ENCODE measurements at places on chromosomes 16 and 17.

DNA sequence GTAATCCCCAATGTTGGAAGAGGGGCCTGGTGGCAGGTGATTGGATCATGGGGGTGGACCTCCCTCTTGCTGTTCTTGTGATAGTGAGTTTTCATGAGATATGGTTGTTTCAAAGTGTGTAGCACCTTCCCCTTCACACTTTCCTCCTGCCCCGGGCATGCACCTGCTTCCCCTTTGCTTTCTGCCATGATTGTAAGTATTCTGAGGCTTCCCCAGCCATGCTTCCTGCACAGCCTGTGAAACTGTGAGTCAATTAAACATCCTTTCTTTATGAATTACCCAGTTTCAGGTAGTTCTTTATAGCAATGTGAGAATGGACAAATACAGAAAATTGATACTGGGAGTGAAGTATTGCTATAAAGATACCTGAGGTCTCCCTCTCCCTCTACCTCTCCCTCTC, 29.4 kb downstream of the RNF112 start:
- no peak overlapping the region for H3K4me3 ChIP-seq
- H3K27ac ChIP-seq: no peak overlapping the region
- H3K4me1 ChIP-seq: no peaks in the 10 kb centered on the region
- H3K27me3 ChIP-seq: peaks cover 2% of the 10 kb centered on the region
- no peak for DNase-seq

DNA sequence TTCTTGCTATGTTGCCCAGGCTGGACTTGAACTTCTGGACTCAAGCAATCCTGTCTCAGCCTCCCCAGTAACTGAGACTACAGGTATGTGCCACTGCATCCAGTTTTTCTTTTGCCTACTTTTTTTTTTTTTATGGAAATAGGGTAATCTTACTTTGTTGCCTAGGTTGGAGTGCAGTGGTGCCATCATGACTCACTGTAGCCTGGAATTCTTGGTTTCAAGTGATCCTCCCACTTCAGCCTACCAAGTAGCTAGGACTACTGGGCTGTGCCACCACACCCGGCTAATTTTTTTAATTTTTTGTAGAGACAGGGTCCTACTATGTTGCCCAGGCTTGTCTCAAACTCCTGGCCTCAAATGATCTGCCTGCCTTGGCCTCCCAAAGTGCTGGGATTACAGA, 10.0 kb downstream of the LRRC36 start:
- no peaks in the 10 kb centered on the region for H3K27me3 ChIP-seq
- H3K36me3 ChIP-seq: no peaks in the 10 kb centered on the region
- no peak for DNase-seq
- H3K4me3 ChIP-seq: no peak overlapping the region

- H3K36me3 ChIP-seq: no peaks in the 10 kb centered on the region
- H3K27me3 ChIP-seq: no peaks in the 10 kb centered on the region
- no peak overlapping the region for H3K4me3 ChIP-seq
- no peak overlapping the region for H3K27ac ChIP-seq
- H3K4me1 ChIP-seq: peaks cover 2% of the 10 kb centered on the region
Measured at GRCh38 chr16:75099075-75099667, 17.4 kb downstream of the LDHD start.

DNA sequence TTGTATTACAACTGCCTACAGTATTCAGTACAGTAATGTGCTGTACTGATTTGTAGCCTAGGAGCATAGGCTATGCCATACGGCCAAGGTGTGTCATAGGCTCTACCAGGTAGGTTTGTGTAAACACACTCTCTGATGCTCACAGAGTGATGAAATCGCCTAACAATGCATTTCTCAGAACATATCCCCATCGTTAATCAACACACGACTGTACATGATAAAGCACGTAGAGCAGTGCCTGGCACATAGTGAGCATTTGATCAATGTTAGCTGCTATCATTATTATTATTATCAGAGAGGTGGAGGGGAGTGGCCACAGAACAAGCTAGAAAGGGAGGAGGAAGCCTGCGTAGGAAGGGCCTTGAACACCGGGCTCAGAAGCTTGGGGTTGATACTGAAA, 81.1 kb upstream of the LHX1 start:
- H3K27me3 ChIP-seq: peaks cover 10% of the 10 kb centered on the region
- H3K27ac ChIP-seq: no peak overlapping the region
- no peak for DNase-seq
- H3K4me3 ChIP-seq: no peak overlapping the region

DNA sequence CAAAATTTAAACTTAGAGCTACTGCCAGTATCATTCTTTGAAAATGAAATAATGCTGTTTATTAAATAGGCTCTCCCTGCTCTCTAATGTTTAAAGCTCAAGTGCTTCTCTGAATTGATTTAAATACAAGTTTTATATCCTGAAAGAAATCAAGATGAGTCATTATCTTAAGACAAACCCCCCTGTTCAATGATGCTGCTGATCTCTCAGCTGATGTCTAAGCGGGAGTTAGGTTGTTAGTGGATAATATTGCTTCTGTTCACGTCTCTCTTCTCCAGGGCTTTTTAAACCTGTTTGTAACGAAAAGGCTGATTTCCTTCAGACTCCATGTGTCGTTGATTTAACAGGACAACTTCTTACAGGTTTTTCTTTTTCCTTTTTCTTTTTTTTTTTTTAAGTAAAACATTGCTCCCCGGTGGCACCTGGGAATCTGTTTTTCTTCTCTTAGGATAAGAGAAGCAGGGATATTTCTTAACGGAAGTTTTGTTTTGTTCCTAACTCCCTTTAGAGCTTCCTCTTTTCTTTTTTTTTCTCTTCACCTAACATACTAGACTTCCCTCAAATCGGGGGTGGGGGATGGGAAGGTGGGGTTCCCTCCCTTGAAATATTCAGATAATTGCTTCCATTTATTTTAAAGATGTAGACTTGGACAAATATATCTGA, 807 bp upstream of the LYRM9 start:
- H3K4me3 ChIP-seq: no peak overlapping the region
- no peak overlapping the region for H3K27ac ChIP-seq
- no peaks in the 10 kb centered on the region for H3K36me3 ChIP-seq
- no peak for DNase-seq
- peaks cover 5% of the 10 kb centered on the region for H3K4me1 ChIP-seq
- peaks cover 9% of the 10 kb centered on the region for H3K27me3 ChIP-seq

DNA sequence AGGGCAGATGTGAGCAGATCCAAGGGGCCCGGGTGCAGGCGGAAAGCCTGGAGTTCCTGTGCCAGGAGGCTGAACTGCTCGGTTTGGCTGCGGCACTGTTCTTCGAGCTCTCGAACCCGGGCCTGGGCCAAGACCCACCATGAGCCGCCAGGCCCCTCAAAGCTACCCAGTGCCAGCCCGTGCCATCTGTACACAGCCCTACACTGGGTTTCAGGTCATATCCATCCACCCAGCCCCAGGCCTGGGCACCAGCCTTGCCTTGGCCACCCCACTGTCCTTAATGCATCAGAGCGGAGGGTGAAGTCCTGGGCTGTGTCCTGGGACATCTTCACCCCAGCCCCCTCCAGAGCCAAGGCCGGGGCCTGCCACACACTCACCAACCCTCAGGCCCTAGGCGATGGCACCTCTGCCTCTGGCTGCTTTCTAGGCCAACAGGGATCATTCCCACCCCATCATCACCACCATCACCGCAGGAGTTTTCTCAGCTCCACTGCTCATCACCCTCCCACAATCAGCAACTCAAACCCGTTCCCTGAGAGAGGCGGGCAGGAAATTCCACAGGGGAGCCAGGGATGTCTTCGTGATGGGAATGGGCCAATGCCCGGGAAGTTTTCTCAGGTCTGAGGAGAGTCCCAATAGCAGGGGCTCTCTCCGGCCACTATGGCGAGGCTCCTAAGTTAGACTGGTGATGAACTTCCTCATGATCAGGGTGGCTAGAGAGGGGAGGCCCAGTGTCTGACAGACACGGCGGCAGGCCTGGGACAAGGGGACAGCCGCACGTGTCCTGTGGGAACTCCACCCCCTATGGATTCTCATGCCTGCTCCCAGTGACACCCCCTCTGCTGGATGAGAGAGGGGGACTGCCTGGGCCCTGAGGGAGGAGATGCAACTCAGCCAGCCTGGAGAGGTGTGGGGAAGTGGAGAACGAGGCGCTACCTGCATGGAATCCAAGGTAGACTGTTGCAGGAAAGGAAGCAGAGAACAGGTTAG, 9.1 kb downstream of the TSPOAP1 start:
- H3K4me1 ChIP-seq: no peaks in the 10 kb centered on the region
- H3K27me3 ChIP-seq: peaks cover 4% of the 10 kb centered on the region
- no peak overlapping the region for H3K27ac ChIP-seq
- H3K4me3 ChIP-seq: no peak overlapping the region

DNA sequence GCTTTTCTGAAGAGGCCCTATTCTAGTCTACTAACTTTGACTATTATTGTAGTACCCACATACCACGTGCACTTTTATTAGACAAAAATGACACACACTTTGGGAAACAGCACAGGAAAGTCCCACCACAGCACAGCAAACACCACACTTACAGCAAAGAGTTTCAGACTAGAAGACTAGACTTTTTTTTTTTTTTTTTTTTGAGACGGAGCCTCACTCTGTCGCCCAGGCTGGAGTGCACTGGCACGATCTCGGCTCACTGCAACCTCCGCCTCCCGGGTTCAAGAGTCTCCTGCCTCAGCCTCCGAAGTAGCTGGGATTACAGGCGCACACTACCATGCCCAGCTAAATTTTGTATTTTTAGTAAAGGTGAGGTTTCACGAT, 20.1 kb downstream of the YWHAE start:
- DNase-seq: no peak
- H3K36me3 ChIP-seq: peaks cover 2% of the 10 kb centered on the region
- H3K27ac ChIP-seq: no peak overlapping the region
- no peaks in the 10 kb centered on the region for H3K27me3 ChIP-seq
- peaks cover 21% of the 10 kb centered on the region for H3K4me1 ChIP-seq

- H3K27ac ChIP-seq: no peak overlapping the region
- no peak for DNase-seq
- no peaks in the 10 kb centered on the region for H3K36me3 ChIP-seq
Measured at GRCh38 chr17:1145311-1145986, 34.3 kb downstream of the ABR start.

GRCh38 chr17:58506354-58507080, 7.9 kb downstream of the MTMR4 start:
- H3K36me3 ChIP-seq: peaks cover 31% of the 10 kb centered on the region
- no peak for DNase-seq
- no peak overlapping the region for H3K4me3 ChIP-seq
- H3K4me1 ChIP-seq: no peaks in the 10 kb centered on the region
- no peaks in the 10 kb centered on the region for H3K27me3 ChIP-seq

DNA sequence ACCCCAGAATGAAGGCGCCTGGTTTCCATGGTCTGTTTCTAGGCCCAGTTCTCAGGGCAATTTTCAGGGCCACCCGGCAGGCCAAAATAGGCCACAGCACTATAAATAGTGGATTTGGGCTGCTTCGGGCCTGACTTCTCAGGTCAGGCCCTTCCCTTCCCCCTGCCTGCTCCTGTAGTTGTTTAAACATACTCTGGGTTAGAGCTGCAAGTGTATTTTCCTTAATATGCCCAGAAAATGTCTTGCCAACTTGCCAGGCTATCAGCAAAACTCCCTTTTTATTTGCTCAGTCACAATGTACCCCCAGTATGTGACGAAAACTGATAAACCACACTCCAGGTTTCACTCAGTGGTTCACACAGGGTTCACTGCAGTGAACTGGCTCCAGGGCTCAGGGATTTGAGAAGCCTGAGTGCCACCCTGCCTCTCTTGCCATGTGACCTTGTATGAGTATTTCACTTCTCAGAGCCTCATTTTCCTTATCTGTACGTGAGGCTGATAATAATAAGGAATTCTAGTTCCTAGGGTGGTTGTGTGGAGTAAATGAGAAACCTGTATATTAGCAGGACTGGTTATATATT, 76.5 kb downstream of the GPRC5B start:
- H3K4me1 ChIP-seq: peaks cover 2% of the 10 kb centered on the region
- H3K4me3 ChIP-seq: no peak overlapping the region
- no peak overlapping the region for H3K27ac ChIP-seq
- no peaks in the 10 kb centered on the region for H3K36me3 ChIP-seq
- no peaks in the 10 kb centered on the region for H3K27me3 ChIP-seq

GRCh38 chr17:54269881-54270280, 447.2 kb downstream of the KIF2B start:
- no peaks in the 10 kb centered on the region for H3K36me3 ChIP-seq
- no peak for DNase-seq
- no peaks in the 10 kb centered on the region for H3K27me3 ChIP-seq
- H3K4me3 ChIP-seq: no peak overlapping the region
- no peaks in the 10 kb centered on the region for H3K4me1 ChIP-seq
- no peak overlapping the region for H3K27ac ChIP-seq

DNA sequence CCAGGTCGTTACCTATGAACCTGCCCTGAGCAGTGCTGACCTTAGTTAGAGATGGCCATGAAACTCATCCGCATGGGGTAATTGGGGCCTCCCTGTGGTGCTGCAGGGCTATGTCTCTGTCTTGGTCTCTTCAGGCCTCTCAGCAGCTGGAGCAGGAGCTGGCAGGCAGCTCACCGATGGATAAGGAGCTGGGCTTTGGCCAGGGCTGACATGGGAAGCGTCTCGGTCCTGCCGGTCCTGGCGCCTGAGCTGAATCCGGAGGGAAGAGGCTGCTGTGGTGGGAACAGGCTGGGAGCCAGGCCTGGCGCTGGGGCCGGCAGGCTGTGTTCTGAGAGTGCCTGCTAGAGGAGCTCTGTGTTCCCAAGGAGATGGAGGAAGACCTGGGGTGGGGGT, 10.1 kb downstream of the IL32 start:
- H3K36me3 ChIP-seq: no peaks in the 10 kb centered on the region
- no peaks in the 10 kb centered on the region for H3K4me1 ChIP-seq
- no peak for DNase-seq
- no peak overlapping the region for H3K4me3 ChIP-seq

DNA sequence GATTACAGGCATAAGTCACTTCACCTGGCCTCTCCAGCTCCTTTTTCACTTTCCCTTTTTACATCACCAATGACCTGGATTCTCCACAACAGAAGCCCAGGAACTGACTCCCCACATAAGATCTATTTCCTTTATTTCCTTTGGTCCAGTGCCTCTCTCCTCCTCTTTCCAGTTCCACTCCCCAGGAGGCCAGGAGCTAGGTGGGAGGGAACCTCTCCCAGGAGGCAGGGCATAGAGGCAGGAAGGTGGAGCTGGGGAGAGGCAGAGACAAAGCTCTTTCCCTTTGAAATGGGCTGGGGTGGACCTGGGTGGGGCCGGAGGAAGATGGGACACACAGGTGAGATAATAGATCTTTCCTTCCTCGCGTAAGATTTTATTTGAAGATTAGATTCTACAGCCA, 318.3 kb upstream of the TNRC6C start:
- H3K4me1 ChIP-seq: no peaks in the 10 kb centered on the region
- no peak for DNase-seq
- no peaks in the 10 kb centered on the region for H3K36me3 ChIP-seq
- H3K4me3 ChIP-seq: no peak overlapping the region
- no peaks in the 10 kb centered on the region for H3K27me3 ChIP-seq
- H3K27ac ChIP-seq: no peak overlapping the region

Data from fibroblast of lung (primary cell).